Natural killer cell (primary cell): ENCODE measurements at places on chromosomes 11 and 22.

GRCh38 chr22:27267145-27267544 lies 534.4 kb downstream of the MN1 start:
- H3K4me3 ChIP-seq = no peak overlapping the region
- no peaks in the 10 kb centered on the region for H3K4me1 ChIP-seq
- no peak for DNase-seq
- H3K27me3 ChIP-seq = no peaks in the 10 kb centered on the region
- no peaks in the 10 kb centered on the region for H3K36me3 ChIP-seq

- DNase-seq = peak; percentile 51
- no peak within 1 kb of the TSS for H3K4me3 ChIP-seq
- no peak within 1 kb of the TSS for H3K27ac ChIP-seq
Observed at GRCh38 chr11:67056267-67057204, at the start of gene RHOD. Gene RHOD, plus strand, starts transcription at chr11:67056847. Its CDS starts 56 bp downstream, at chr11:67056903.

- no peaks in the 10 kb centered on the region for H3K36me3 ChIP-seq
- DNase-seq = no peak
- H3K4me3 ChIP-seq = no peak overlapping the region
- H3K4me1 ChIP-seq = peaks cover 5% of the 10 kb centered on the region
- no peaks in the 10 kb centered on the region for H3K27me3 ChIP-seq
Observed at GRCh38 chr11:64089493-64089892, 53.8 kb downstream of the FLRT1 start.

DNA sequence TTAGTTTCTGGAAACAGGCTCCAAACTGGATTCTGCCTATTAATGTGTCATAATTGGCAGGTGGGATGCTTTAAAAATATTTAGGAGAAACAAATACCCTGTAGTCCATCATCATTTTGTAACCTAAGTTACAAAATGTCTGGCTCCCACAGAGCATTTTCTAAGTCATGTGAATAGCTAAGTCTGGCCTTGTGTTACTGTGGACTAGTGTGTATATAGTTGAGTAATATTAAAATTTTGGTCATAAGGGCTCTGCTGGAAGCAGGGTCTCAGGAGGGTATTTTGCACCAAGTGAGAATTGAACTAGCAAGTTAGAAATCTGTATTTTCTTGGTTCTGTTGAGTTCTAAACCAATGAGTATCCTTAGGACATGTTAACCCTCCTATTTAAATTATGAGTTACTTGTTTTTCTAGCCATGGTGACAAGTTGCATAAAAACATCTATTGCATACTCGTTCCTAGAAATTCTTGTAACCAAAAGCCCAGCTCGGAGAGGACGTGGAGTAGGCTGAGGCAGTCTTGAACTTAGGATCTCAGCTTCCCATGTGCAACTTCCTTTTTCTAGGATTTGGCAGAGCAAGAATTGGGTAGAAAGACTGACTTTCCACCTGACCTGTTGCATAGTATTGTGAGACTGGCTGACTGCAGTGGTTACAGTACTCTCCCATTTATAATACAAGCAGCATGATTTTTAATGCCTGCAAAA lies 5.4 kb downstream of the PTPMT1 start:
- H3K27ac ChIP-seq = no peak overlapping the region
- H3K27me3 ChIP-seq = no peaks in the 10 kb centered on the region
- H3K4me3 ChIP-seq = no peak overlapping the region
- no peak for DNase-seq
- H3K36me3 ChIP-seq = peaks cover 41% of the 10 kb centered on the region

- H3K4me3 ChIP-seq = peak within 1 kb of the TSS; percentile 11
- H3K36me3 ChIP-seq = no peaks in the 10 kb centered on the region
- H3K27ac ChIP-seq = no peak within 1 kb of the TSS
- H3K4me1 ChIP-seq = peaks cover 19% of the 10 kb centered on the region
Observed at GRCh38 chr11:47186076-47186699, at the start of gene PACSIN3. Gene PACSIN3, minus strand, starts transcription at chr11:47186434. Its CDS starts 3,707 bp downstream, at chr11:47182727.
